ENCODE measurements at places on chromosomes 3 and 15. TPM values are rescaled to one million over a fixed set of nuclear protein-coding genes. Genes with fewer than 3 reads are reported as not detected.
A peak's percentile ranks its signal among the peaks of the same experiment; 100 is the strongest.

The SLC12A1 gene
- not detected for total RNA-seq

The RTP3 gene
- not detected for total RNA-seq

The CTXND1 gene
- total RNA-seq = not detected

GRCh38 chr3:182325213-182325950, 467.9 kb upstream of the ATP11B start:
- no peak for DNase-seq

- no peak for DNase-seq
Observed at GRCh38 chr3:39130026-39130425, 22.5 kb downstream of the TTC21A start.

- DNase-seq = no peak
Observed at GRCh38 chr15:76337696-76338485, 1.3 kb downstream of the ISL2 start.

GRCh38 chr15:34182942-34183341, 27.0 kb downstream of the KATNBL1 start:
- DNase-seq = no peak

DNA sequence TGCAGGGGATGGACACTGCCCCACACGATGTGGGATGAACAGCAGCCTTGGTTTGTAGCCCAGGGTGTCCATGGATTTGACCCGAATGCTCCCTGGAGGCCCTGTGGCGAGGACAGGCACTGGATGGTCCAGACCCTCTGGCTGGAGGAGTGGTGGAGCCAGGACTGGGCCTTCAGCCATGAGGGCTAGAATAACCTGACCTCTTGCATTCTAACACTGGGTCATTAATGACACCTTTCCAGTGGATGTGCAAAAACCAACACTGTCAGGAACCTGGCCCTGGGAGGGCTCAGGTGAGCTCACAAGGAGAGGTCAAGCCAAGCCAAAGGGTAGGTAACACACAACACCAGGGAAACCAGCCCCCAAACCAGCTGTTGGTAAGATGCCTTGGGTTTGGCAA, 51.4 kb downstream of the OXNAD1 start:
- DNase-seq = no peak

DNA sequence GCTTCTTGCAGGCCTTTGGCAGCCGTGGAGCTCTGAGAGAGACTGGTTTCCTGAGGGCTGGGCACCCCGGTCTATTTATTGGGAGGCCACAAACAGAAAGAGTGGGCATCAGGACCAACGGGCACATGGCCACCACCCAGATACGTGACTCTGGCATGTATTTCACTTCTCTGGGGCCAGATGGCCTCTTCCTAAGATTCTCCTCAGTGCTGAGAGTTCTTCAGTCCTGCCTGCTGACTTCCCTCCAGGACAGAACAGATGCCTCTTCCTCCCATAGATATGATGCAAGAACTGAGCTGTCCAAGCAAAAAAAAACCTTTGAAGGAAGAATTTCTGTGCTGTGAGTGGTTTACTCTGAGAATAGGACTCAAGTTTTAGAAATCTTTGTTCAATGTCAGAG, 107.7 kb downstream of the IGF2BP2 start:
- DNase-seq = no peak

DNA sequence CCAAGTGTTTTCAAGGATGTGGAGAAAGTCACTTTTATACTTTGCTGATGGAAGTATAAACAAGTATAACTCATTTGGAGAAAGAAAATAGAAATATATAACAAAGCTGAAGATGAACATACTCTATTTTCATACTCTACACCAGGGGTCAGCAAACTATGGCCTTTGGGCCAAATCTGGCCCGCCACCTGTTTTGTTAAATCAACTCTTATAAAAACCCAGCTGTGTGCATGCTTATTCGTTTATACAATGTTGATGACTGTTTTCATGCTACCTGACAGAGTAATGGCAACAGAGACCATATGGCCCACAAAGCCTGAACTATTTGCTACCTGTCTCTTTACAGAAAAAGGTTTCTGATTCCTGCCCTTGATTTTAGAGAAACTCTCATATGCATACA, 124.0 kb downstream of the NR1D2 start:
- DNase-seq = no peak

DNA sequence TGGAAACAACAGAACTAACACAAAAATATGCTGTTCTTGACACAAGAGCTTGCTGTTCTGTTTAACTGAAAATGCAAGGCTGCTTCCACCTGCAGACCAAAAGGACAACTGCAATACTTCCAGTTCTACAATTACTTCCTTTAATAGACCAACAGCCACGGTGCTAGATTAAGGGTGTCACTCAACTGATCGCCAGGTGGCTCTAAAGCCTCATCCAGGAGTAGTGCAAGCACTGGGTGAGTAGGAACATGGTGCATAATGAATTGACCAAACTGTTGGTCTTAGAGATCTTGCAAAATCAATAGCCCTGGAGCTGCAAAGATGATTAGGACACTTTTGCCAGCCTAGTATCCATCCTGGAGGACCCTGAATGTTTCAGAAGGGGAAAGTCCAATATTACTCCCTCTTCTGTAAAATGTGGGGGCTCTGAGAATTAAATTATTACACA, 3.6 kb upstream of the CLDN16 start:
- DNase-seq = peak; percentile 24

DNA sequence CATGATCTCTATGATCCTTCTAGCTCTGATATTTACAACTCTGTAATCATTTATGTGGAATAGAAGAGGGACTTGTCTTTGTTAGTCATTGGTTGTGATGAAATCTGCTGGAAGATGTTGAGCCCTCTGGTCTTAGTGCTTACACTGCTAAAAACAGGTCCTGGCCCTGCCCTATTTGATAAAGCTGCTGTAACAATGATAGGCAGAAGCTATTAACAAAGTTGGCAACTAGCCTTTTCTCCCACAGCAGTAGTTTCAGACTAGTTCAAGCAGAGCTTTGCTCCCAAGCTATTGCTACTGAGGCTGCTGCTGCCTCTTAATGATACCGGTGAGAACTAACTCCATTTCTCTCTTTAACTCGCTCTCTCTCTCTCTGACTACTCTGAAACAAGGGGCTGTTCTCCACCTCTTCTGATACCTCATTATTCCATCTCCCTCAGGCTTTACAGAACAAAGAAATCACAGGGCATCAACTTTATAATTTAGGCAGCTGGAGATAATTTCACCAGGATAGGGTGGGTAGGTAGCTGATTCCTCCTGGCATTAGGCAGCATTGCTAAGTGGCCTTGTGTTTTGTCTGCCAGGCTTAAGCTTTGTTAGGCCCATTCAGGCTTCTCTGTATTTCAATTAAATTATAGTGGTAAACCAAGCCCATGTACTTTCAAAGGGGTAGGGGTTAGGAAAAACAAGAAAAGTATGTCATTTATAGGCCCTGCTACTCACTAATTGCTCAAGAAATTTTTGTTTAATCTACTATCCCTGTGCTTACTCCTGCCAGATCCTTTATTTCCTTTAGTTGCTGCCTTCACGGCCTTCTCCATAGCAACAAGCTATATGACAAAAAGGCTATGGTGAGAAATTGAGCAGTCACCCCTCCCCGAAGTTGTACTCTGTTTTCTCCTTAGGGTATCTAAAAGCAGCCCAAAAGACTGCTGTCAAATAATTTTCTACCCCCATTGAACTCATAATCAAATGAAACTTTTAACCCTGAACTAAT, 139.6 kb downstream of the RBPMS2 start:
- no peak for DNase-seq

DNA sequence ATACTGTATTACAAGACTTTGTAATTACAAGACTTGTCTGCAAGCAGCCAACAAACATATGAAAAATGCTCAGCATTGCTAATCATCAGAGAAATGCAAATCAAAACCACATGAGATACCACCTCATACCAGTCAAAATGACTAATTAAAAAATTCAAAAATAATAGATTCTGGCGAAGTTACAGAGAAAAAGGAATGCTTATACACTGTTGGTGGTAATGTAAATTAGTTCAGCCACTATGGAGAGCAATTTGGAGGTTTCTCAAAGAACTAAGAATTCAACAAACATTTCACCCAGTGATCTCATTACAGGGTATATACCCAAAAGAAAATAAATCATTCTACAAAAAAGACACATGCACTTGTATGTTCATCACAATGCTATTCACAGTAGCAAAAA, 617.5 kb upstream of the CCDC54 start:
- no peak for DNase-seq

DNA sequence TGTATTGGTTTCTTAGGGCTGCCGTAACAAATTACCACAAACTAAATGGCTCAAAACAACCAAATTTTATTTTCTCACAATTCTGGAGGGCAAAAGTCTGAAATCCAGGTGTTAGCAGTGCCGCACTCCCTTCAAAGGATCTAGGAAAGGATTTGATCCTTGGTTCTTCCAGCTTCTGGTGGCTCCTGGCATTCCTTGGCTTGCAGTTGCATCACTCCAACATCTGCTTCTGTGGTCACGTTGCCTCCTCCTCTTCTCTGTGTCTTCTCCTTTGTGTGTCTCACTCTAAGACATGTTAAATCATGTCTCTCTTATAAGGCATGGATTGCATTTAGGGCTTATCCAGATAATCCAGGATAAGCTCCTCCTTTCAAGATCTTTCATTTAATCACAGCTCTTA, 262.2 kb downstream of the MEX3B start:
- no peak for DNase-seq

DNA sequence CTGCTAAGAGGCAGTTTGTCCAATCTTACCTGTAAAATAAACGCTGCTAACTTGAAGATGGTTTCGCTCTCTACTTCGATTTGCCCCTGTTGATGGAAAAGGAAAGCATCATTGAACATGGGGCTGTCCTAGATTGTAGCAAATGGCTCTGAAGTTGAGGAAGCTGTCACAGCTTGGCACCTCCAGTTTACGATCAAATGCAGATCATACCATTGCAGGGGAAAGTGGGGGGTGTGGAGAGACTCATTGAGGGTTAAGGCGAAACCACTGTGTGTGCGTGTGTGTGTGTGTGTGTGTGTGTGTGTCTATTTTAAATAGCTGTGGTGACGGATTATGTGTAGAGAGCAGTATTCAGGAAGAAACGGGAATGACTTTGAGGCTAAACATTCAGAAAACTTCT, 127.6 kb upstream of the LMOD3 start:
- DNase-seq = peak; percentile 45

- DNase-seq = peak; percentile 41
Observed at GRCh38 chr3:122298239-122298638, 26.8 kb upstream of the CSTA start.
